Body of pancreas (tissue), 4 donors: ENCODE measurements at places on chromosomes 12 and 14.

GRCh38 chr14:72810201-72810600, 83.7 kb downstream of the DPF3 start:
- DNase-seq, result no peak

GRCh38 chr12:61854902-61855301, 405.3 kb upstream of the USP15 start:
- no peak for DNase-seq

DNA sequence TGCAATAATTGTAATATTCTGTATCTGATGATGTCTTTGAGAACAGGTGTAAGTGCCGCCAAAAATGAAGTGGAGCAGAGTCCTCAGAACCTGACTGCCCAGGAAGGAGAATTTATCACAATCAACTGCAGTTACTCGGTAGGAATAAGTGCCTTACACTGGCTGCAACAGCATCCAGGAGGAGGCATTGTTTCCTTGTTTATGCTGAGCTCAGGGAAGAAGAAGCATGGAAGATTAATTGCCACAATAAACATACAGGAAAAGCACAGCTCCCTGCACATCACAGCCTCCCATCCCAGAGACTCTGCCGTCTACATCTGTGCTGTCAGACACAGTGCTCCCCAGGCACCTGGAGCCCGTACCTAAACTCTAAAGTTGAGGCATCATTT, 268.7 kb downstream of the DAD1 start:
- no peak for DNase-seq

DNA sequence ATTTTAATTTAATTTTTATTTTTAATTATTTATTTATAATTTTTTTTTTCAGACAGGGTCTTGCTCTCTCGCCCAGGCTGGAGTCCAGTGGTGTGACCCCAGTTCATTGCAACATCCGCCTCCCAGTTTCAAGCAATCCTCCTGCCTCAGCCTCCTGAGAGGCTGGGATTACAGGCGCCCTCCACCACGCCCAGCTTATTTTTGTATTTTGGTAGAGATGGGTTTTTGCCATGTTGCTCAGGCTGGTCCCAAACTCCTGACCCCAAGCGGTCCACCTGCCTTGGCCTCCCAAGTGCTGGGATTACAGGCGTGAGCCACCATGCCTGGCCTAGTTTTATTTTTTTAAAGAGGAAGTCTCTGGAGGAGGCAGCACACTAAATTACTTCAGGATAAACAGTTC, 13.7 kb upstream of the PEBP1 start:
- no peak for DNase-seq

DNA sequence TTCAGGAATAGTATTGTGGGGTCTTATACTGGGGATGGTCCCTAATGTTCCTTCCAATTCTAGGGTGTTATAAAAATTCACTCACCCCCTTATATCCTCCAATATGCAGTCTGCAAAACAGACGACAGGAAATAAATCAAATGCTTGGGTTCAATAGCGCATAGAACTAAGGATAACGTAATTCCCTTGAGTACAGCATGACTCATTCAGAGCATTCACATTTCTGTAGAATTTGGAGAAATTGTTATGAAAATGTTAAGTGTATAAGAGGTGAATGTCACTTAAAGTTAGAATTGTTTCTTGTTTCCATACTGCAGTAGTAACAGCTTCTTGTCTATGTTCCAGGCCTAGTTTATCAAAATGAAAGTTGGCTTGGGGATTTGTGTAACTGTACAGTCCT, 271.4 kb downstream of the RPS29 start:
- DNase-seq, result no peak
